ENCODE measurements at places on chromosomes 6 and 20. TPM values are rescaled to one million over a fixed set of nuclear protein-coding genes. Genes with fewer than 3 reads are reported as not detected.

Gene C20orf204
- total RNA-seq: 0.50 TPM

Gene TFAP2A
- total RNA-seq: 1.8 TPM

Gene LGSN
- not detected for total RNA-seq

Gene OLIG3
- total RNA-seq: not detected

Gene LINC00237
- total RNA-seq: not detected

Gene SRSF12
- not detected for total RNA-seq

Gene PXDC1
- total RNA-seq: 27.6 TPM

DNA sequence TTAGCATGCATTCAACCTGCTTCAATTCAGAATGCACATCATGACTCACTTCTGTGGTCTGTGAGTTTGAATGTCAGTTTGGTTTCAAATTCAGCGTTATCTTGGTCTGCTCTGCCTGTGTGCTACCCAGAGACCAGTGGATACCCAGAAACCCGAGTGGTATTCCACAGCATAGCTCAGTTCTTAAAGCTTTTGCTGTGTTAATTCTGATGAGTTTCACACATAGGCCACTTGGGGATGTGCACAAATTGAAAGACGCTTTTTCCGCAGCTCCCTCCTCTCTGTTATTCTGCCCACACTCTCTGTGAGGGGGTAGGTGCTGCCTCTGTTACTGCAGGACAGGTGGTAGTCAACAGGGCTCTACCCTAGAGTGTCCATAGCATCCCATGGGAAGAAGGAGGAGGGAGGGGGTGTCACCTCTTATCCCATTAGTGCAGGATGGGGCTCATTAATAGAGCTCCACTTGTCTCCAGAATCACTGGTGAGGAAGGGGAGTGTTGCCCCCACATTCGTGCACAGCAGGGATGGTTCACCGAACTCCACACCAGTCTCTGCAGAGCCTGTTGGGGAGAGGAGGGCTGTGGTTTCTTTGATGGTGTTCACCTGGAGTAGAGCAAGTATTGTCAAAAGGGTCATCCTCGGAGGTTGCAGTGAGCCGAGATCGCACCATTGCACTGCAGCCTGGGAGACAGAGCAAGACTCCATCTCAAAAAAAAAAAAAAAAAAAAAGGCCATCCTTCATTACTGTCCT, 29.2 kb upstream of the SDCBP2 start:
- DNase-seq: peak; percentile 73

GRCh38 chr6:31180500-31180899, 10.0 kb upstream of the POU5F1 start:
- DNase-seq: peak; percentile 92

DNA sequence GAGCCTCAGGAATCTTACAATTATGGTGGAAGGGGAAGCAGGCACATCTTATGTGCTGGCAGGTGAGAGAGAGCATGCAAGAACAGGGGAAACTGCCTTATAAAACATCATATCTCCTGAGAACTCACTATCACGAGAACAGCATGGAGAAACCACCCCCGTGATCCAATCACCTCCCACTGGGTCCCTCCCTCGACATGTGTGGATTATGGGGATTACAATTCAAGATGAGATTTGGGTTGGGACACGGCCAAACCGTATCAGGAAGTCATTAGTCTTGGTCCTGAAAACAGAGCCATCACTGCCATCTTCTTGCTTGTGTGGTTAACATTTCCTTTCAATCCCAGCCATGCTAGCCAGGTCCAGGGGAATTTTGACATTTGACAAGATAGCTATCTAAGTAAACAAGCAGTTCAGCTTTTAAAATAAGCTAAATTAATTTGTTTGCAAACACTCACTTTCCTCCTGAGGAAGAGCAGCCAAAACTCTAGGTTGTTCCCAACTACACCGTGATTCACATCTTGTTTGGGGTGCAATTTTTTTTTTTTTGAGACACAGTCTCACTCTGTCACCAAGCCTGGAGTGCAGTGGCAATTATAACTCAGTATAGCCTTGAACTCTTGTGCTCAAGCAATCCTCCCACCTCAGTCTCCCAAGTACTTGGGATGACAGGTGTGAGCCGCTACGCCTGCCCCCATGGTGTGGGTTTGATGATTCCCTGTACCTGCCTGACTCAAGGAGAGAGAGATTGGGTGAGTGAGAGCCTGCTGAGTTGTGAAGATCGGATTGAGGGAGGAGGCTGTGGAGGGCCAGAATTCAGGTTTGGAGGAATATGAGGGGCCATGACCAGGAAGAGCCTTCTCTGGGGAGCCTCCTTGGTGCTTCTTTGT, 13.0 kb upstream of the PPP1R14C start:
- no peak for DNase-seq

DNA sequence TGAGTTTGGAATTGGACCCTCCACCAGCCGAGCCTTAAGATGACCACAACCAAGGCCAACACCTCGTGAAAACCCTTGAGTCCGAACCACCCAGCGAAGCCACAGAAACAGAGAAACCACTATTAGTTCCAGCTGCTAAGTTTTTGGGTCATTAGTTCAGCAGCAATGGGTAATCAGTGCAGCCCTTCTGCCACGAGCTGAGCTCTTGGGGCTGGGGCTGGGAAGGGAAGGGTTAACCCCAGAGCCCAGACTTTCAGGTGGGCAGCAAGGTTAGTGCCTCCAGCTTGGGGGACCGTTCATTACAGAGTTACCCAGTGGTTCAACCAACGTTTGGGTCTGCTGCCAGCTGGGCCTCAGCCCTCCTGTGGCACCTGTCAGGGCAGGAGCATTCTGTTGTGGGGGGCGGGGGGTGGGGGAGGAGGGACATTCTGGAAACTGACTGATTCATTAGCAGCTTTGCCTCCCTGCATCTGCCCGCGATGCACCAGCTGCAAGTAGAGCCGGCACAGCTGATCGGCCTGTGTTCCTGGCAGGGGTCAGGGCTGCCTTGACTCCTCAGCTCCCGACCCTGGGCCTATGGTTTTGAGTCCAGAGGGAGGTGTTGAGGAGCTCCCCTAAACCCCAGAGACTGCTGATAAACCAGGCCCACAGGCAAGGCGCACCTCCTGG, 52.7 kb downstream of the TGM2 start:
- DNase-seq: no peak

GRCh38 chr6:148323344-148323743, 19.3 kb upstream of the SASH1 start:
- peak; percentile 34 for DNase-seq

- DNase-seq: peak; percentile 67
These were observed 485.3 kb upstream of the BTBD3 start for GRCh38 chr20:11432407-11432806.

- DNase-seq: no peak
These were observed 14.5 kb upstream of the SEC63 start for GRCh38 chr6:107972413-107973096.

DNA sequence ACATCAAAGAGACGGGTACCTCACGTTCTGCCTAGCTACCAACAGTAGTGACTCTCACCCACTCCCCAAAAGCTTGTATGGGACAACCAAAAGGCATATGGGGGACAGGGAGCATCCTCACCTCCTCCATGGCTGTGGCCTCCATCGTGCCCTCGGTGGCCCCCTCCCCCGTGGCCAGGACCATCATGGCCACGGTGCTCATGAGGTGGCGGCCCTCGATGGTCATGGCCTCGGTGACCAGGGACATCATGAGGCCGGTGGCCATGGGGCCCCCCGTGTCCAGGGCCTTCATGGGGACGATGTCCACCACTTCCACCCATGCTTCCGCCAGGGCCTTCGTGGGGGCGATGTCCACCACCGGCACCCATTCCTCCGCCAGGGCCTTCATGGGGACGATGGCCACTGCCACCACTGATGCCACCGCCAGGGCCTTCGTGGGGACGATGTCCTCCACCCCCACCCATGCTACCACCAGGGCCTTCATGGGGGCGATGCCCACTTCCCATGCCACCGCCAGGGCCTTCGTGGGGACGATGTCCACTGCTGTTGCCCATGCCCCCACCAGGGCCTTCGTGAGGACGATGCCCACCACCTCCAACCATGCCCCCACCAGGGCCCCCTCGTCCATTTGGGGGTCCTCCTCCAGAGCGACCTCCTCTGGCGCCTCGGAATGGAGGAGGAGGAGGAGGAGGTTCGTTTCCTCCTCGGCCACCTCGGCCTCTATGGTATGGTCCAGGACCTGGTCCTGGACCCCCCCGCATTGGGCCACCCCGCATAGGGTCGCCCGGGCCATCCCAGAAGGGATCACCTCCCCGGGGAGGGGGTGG, 15.0 kb downstream of the PPP1R10 start:
- DNase-seq: no peak

DNA sequence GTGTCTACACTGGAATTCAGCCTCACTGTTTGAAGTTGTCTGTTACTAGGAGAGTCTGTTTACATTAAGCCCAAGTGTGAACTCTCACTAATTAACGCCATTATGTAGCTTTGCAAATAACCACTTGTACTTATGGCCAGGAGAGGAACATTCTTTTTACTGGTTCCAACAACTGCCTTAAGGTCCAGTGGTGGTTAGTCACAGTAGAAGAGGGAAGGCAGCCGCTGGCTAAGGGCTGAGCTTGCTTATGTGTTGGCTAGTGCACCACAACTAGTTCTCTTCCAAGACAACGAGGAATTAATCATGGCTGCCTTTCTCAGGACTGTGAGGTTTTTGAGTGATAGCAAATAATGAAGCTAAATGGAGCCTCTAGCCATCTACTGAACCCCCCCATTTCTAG, 14.9 kb upstream of the SLC22A23 start:
- DNase-seq: no peak

- DNase-seq: no peak
These were observed 13.4 kb downstream of the GNL1 start for GRCh38 chr6:30542915-30543314.

DNA sequence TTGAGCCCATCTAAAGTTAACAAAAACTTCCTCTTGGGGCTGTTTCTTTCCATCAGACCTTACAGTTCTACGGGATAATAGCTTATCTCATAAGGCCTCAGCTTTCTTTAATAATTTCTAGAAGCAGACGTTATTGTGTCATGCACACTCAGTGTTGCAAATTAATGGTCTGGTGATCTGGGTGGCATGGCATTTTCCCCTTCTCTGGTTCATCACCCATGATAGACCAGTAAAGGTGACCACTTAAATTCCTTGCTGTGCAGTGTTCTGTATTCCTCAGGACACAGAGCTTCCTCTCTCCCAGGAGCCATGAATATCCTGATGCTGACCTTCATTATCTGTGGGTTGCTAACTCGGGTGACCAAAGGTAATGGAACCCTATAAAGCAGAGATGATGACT, at the start of gene DEFB125:
Gene DEFB125 (plus strand): TSS at position 272 of the 400 bp plus-strand sequence. CDS start 38 bp downstream, at position 310.
- DNase-seq: no peak

- DNase-seq: no peak
These were observed 208.1 kb downstream of the ARID1B start for GRCh38 chr6:156985309-156985708.

DNA sequence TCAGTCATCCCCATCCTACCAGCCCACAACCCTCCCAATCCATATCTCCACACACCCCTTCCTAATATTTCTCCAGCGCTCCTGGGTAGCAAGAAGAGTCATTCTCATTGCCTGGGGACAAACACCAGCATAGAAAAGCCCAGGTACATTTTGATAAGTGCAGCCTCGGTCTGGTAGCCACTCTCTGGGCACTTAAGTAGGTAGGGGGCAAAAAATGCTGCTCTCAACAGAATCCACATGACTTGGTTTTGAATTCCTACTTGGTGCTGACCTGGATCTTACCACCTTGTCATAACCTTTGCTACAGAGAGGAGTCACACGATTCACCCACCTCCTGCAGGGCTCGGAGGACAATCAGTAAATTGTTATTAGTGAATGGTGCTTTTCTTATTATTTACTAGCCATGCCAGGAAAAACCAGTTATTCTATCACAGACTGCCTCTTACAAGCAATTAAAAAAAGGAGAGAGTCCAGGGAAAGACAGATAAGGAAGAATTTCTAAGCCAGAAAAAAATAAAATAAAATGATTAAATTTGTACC, 249.1 kb downstream of the LY86 start:
- no peak for DNase-seq

GRCh38 chr6:692356-692851, 535 bp downstream of the EXOC2 start:
- peak; percentile 44 for DNase-seq

DNA sequence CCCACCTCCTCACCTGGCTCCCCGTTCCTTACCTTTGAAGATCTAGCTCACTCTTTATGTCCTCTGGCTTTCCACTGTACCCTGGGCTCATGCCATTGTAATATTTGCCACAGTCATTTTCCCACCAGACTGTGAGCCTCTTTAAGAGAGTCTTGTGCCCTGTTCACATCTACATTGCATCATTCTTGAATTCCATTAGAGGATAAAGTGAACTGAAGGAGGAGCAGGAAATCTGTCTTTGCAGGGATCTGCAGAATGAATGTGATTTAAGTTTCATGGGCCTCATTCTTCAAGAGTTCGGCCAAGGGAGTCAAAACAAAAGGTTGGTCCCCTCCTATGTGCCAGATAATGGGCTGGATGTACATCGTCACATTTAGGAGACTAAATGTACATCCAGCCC, 272.6 kb upstream of the CITED2 start:
- no peak for DNase-seq

GRCh38 chr20:46129955-46130481, 11.9 kb downstream of the CD40 start:
- no peak for DNase-seq

Measured in HT1080 (cell line).